ENCODE measurements at places on chromosomes 6 and 20.

- no peak for DNase-seq
Measured at GRCh38 chr20:11296221-11296620, 621.5 kb upstream of the BTBD3 start.

GRCh38 chr6:70668499-70668812 lies 773 bp downstream of the SMAP1 start:
- no peak for DNase-seq

DNA sequence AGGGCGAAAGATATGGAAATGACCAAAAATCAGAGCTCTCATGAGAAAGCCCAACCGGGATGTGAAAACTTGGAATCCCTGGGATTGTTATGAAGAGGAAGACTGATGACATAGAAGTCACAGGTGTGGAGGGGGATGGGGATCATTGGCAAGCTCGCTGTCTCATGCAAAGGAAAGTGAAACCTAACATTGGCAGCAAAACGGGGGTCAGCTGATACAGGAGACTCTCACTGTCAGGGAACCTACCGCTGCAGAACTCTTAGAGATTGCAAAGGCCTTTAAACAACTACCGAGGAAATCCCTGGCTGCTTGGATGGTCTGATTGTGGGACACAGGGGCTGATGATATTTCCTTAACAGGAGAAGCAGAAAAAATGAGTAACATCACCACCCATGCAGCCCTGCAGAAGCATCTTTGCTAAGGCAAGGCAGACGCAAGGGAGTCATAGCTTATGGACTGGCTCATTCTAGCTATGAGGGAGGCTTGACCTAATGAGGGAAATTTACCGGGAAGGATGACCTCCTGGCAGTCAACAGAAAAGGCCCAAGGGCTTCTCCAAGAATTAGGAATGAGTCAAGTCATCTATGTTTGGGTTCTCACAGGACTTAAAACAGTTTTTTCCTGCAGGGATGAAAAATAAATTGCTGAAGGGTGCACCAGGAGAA lies 7.0 kb downstream of the MUC21 start:
- DNase-seq, result no peak

GRCh38 chr20:35319192-35319870 lies 27.1 kb upstream of the FAM83C start:
- no peak for DNase-seq

DNA sequence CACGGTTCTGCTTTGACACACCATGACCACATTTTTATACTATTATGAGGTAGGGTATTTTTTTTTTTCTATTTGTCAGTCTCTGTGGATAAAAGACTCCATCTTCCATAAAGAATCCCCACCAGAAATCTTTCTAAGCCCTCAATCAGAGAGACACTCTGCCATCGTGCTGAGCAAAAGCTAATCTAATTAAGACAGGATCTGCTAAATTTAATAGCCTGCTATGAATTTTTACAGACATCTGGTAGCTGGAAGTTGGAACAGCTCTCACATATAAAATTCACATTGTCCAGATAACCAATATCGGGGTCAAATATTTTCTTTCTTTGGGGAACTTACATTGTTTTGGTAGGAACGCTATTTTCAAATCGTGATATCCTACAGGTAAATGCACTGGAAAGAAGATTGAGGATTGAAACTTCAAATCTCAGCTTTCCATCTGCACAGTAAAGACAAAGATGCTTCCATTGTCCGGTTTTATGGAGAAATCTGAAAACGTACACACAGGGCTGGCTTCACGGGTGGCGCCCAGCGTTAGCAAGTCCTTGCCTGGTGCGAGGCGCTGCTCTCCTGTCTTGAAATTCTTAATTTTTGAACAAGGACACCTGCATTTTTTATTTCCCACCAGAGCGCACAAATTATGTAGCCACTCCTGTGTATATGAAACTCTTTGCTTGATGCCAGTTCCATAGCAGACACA lies 573.8 kb upstream of the NOX3 start:
- DNase-seq, result no peak

GRCh38 chr6:11163932-11164331 lies 52.4 kb upstream of the ERVFRD-1 start:
- no peak for DNase-seq

- no peak for DNase-seq
Measured at GRCh38 chr6:45569210-45569945, 191.6 kb upstream of the SUPT3H start.

- no peak for DNase-seq
Measured at GRCh38 chr6:168374541-168375071, 55.0 kb upstream of the DACT2 start.

DNA sequence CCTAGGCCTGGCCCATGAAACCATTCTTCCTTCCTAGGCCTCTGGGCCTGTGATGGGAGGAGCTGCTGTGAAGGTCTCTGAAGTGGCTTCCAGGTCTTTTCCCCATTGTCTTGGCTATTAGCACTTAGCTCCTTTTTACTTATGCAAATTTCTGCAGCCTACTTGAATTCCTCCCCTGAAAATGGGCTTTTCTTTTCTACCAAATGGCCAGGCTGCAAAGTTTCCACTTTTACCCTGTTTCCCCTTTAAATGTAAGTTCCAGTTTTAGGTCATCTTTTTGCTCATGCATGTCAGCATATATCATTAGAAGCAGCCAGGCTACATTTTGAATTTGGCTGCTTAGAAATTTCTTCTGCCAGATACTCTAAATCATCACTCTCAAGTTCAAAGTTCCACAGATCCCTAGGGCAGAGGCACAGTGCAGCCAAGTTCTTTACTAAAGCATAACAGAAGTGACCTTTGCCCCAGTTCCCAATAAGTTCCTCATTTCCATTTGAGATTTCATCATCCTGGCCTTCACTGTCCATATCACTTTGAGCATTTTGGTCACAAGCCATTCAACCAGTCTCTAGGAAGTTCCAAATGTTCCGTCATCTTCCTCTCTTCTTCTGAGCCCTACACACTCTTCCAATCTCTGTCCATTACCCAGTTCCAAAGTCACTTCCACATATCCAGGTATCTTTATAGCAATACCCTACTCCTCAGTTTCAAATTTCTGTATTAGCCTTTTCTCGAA lies 71.9 kb downstream of the TBC1D7 start:
- no peak for DNase-seq

GRCh38 chr6:119479860-119480655 lies 130.5 kb upstream of the MAN1A1 start:
- no peak for DNase-seq

GRCh38 chr6:89180112-89180511 lies 34.3 kb downstream of the PM20D2 start:
- DNase-seq, result no peak

DNA sequence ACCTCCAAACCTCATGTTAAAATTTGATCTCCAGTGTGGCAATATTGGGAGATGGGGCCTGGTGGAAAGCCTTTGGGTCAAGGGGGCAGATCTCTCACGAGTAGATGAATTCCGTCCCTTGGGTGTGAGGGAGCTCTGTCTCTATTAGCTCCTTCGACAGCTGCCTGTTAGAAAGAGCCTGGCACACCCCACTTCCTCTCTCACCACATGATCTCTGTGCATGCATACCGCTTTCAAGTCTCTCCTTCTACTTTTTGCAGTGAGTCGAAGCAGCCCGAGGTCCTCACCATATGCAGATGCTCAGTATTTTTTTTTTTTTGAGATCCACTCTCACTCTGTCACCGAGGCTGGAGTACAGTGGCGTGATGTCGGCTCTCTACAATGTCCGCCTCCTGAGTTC lies 176.9 kb downstream of the SYNDIG1 start:
- DNase-seq, result no peak

DNA sequence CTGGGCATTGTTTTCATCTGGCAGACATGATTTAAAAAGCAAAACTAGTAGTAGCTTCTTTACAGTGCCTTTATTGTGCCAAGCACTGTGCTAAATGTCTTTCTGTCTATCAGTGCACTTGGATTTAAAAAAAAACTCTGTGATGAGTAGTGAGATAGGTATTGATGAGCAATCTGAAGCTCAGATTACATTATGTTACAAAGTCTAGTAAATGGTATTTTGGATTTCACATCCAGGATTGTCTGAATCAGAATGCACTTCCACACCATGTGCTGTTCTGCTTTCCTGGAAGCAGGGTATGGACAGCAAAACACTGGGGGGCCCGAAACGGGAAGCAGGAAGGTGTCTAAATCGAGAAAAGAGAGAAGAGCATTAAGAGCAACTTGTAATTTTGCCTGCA lies 103.4 kb upstream of the CCN2 start:
- no peak for DNase-seq

GRCh38 chr20:45467861-45468260 lies 1.7 kb upstream of the WFDC2 start:
- no peak for DNase-seq

DNA sequence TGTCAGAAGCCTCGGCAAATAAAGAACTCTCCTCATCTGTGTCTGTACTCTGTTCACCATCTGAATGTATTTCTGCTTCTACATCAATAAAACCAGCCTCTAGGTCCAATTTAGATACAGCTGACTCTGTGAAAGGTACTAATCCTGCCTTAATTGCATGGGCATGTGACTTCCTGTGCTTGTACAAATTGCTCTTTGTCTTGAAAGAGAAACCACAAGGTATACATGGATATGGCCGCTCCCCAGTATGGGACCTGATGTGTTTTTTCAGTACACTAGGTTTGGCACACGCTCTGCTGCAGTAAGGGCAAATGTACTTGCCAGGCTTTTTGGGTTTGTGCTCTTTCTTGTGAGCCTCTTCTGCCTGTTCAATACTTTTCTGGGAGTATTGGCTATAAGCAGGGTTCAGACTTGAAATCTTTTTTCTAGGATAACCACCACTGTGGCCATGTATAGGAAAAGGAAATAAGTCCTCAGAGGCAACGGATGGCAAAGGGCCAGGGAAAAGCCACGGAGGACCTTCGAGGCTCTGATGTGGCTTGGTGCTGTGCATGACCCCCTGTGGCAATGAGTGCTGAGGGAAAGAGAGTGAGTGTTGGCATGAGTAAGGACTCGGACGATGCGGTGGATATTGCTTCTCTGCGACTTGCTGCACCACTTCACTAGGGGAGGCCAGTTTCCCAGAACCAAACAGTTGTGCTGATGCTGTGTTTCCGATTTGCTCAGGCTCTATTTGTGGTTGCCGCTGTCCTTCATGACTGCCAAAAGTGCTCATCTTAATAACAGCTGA lies 170.9 kb downstream of the HIVEP2 start:
- no peak for DNase-seq

DNA sequence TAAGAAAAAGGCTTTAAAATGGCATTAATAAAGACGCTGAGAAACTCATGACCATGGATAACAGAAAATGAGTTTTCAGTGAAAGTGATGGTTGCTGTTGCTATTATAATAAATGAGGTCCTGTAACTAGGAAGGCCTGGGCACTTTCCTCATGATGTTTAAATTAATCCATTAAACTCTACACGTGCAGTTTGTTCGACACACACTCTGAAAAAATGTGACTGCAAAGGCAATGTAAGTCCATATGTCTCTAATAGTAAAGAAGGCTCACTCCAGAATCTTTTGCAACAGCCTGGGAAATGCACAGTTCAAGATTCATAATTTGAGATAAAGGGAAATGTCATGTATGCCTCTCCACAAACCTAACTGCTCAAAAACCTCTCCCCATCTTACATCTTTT lies 153.4 kb downstream of the COL12A1 start:
- DNase-seq, result no peak

DNA sequence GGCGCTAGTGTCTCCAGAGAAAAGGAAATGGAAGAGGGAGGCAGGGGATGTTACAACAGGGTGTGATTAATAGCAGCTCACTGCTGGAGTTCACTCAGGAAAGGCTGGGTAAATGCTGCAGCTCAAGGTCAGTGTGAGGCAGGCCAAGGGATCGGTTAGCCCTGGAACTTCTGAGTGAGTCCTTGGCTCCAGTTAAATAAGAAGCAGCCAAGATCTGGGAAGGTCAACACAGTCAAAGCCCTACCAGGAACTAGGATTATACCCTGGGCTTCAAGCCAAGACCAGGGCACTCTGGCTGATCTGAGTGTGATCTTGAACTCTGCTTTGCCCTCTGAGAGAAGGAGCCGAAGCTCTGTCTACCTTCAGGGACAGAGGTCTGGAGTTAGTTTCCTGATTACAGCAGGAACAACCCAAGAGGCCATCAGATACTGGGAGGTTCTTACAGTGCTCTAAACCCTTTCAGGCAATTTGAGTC lies 44.3 kb downstream of the TPD52L1 start:
- DNase-seq, result no peak

- DNase-seq, result no peak
Measured at GRCh38 chr6:159462431-159462830, 230.6 kb downstream of the SOD2 start.

- no peak for DNase-seq
Measured at GRCh38 chr6:111603040-111603439, 2.6 kb downstream of the TRAF3IP2 start.

DNA sequence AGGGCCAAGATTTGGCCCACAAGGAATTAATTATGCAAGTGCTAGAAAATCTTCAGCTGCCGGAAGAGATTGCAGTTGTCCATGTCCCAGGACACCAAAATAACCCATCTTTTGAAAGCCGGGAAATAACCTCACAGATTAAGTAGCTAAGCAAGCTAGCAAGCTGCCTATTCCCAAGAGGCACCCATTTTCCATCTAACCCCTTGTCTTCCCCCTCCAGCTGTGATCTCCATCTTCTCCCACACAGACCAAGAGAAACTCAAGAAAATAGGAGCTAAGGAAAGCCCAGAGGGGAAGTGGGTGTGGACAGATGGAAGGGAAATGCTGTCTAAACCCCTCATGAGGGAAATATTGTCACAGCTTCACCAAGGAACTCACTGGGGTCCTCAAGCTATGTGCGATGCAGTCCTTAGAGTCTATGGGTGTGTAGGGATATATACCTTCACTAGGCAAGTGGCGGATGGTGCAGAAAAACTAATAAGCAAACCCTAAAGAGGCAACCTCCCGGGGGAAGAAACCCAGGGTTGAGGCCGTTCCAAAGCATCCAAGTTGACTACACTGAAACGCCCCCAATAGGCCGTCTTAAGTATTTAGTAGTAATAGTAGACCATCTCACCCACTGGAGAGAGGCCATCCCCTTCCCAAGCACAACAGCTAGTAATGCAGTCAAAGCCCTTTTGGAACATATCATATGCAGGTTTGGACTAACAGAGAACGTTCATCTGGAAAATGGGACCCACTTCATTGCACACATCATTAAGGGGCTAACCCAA lies 64.3 kb upstream of the PRSS16 start:
- no peak for DNase-seq

- DNase-seq, result no peak
Measured at GRCh38 chr20:20096421-20096820, 44.1 kb downstream of the CFAP61 start.

DNA sequence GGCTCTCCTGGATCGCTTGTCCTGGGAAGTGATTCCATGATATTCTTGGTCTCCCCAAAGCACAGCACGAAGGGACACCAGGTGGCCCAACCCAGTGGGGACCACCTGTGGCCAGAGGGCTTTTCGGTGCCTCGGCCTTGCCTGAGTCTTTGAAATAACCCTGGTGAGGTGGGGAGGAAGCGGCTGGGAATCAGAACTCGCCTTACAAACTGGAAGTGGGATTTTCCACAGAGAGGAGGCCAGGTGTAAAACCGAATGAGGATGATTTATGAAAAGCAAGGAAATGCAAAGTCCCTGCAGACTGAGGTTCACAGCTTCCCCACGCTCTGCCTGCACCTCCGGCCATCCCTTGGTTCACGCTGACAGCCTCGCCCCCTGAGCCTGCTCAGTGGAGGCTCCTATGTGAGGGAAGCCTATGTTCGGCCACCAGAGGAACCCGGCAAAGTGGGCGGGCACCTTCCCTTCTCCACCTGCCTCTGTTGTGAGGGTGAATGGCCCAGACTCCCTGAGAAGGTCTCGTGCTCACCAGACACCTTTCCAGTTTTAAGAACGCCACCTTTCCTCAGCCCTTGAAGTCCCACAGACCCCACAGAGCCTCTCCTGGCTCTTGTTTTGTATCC lies 133.8 kb upstream of the CST7 start:
- no peak for DNase-seq
